ENCODE measurements at places on chromosomes 7 and 10.

DNA sequence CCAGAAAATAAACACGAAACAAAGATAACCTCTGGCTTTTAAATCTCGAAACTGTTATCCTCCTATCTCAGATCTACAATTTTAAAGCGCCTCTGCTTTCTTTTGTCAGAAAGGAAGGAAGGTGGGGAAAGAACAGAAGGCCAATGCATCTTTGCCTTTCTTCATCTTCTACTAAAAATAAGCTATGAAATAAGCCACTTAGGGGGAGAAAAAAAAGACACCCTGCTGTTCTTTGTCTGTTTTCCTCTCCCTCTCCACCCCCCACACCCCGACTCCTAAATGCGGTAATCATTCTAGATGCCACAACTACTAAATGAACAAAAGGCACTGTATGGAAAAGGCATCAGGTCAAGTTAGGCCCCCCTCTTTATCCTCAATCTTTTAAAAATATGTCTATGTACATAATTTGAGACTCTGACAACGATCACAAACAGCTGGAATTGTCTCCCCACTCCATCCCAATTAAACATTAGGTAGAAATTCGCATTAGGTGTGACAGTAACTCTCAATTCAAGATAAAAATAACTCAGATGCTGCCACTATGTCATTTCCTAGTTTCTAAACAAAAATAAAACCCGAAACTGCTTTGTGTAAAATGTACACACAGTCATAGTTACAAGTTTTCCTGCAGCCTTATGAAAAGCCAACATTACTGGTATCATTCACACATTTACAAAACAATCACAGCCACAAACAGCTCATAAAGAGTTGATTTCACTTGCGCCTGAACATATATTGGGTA lies 2.4 kb downstream of the UBE2H start:
- no peak for DNase-seq

DNA sequence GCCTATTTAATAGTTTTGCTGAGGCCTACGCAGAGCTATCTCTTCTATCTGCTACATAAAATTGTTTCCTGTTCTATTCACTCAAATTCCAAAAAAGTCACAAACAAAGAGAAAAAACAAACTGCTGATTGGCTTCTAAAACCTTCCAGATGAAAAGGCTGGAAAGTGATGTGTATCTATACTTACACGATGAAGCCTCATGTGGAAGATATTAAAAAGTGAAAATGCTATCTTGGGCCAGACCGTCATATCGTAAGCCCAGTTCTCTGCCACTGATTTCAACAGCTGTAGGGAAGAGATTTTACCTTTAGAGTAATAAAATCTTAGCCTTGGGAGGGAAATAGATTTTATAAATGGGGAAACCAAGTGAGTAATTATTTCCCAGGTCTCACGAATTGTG lies 394.8 kb downstream of the KIF20B start:
- DNase-seq = no peak

DNA sequence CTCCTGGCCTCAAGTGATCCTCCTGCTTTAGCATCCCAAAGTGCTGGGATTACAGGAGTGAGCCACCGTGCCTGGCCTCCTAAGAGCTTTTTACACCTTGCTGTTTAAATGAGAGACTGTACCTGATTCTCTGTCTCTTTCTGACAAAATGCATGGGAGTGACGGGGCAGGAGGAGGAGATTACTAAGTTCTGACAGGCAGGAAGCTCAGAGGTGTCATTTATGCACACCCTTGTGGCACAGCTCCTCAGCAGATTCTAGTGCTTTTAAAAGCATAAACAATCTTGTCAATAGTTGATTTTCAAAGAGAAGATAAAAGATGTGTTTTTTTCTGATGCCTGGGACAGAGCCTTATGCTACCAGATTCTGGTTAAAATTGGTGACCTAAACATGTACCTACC lies 39.7 kb upstream of the STEAP4 start:
- no peak for DNase-seq

DNA sequence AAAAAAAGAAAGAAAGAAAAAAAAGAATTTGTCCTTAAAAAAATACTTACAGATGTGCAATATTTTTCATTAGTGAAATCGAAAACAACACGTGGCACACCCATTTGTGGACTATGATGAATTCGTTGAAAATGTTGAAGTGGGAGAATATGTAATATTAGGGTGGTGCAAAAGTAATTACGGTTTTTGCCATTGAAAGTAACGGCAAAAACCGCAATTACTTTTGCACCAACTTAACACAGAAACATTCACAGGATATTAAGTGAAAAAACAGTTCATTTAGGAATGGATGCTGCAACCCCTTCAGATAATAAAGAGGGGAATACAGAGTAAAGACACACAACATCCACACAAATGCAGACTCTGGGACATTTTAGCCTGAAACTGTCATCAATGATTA lies 96.0 kb downstream of the CALN1 start:
- DNase-seq = no peak

DNA sequence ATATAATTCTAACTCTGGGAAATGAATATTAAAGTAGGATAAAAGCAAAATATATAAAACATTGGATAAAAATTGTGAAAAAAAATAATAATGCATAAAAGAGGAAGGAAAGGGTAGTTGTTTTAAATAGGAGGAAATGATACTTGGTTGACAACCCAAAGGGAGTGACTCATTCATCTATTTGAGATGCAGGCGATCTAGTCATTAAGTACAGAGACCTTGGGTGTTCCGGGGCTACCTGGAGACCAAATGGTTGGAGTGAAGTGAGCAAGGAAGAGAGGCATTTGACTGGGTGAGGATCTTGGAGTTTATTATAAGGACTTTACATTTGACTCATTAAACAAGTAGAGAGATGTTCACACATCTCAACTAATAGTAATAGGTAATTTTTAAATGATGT lies 111.0 kb downstream of the LRRTM3 start:
- DNase-seq = no peak

- DNase-seq = no peak
These were observed 140.3 kb downstream of the FOXP2 start for GRCh38 chr7:114554781-114555537.

DNA sequence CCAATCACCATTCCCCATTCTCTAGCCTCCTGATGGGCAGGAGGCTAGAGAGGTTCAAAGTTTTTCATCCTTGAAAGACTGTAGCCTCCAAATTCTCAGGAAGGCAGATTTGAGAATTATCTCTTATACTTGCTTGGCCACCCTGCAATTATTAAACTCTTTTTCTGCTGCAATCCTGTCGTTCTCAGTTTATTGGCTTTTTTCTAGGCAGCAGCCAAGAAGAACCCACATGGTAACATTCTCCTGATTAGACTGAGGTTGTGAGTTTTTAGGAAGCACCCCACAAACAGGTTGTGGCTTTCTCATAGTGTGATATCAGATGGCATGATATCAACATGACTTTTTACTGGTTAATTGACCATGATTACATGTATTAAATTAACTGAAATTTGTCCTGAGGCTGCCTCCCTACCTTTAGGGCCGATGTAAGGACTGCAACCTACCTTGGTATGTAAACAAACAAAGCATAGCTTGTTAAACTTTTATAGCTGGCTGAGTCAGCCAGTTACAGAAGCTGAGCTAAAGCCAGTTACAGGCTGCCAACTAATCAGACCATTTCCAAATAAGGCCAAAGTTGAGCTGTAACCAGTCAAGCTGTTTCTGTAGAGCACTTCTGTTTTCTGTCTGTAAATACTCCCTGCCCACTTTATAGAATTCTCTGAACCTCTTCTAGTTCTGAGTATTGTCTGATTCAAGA lies 3.2 kb upstream of the ZNF248 start:
- no peak for DNase-seq

DNA sequence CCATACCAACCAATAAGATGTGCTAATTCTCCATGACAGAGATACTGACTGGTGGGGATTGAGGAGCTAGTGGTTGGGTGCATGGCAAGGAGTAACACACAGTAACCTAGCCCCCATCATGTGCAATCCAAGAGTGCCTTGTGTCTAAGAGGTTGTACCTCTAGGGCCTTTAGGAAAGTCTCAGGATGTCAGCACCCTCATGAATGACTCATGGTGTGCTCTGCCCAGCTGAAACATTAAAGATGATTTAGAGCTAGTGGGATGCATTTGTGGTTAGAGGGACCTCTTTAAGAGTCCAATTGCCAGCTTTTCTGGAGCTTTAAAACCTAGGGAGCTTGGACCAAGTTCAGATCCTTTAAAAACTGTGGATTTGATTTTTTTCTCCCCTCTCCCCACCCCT lies 181.1 kb downstream of the HERPUD2 start:
- no peak for DNase-seq

GRCh38 chr7:134477954-134478353 lies 19.1 kb upstream of the AKR1B1 start:
- DNase-seq = no peak

GRCh38 chr10:48981310-48981907 lies 41.8 kb upstream of the LRRC18 start:
- no peak for DNase-seq

- no peak for DNase-seq
These were observed 105.6 kb downstream of the BUB3 start for GRCh38 chr10:123259791-123260190.

DNA sequence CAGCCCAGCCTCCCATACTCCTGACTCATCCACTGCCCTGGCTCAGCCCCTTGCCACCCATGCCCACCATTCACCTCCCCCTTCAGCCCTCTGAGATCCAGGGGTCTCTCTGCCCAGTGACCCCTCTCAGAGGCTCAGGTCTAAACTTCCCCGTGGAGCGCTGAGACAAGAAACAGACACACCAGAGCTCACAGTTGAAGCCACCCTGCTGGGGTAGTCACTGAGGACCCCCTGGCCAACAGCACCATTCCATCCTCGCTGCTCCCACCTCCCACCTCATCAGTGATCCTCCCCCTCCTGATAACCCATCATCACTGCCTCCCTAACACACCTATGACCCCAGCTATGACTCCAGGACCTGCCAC lies 100.7 kb downstream of the GRID1 start:
- DNase-seq = no peak

- DNase-seq = no peak
These were observed 100.1 kb upstream of the TMEM72 start for GRCh38 chr10:44811072-44811471.

- peak; percentile 41 for DNase-seq
These were observed 24.9 kb downstream of the NRBF2 start for GRCh38 chr10:63157845-63158624.

DNA sequence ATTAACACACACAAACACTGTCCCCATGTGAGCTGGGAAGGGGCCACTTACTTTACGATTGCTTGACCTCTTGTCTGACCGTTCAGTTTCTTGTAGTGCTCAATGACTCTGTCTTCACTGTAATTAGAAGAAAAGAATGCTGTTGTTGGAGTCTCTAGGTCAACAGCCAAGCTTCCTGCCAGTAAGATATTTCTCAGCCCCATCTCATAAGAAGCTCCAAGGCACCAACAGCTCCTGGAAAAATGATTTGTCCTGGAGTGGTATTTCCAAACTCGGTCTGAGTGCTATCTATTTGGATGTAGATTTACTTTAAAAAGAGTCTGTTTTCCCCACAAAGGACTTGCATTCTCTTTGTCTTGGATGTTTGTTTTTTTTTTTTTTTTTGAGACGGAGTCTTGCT lies 153.7 kb downstream of the PRPF18 start:
- DNase-seq = no peak

- no peak for DNase-seq
These were observed 23.6 kb downstream of the BMPER start for GRCh38 chr7:33928986-33929385.

GRCh38 chr7:156547884-156548561 lies 92.6 kb upstream of the RNF32 start:
- DNase-seq = no peak

GRCh38 chr7:120554960-120555571 lies 282.1 kb downstream of the KCND2 start:
- peak; percentile 14 for DNase-seq

DNA sequence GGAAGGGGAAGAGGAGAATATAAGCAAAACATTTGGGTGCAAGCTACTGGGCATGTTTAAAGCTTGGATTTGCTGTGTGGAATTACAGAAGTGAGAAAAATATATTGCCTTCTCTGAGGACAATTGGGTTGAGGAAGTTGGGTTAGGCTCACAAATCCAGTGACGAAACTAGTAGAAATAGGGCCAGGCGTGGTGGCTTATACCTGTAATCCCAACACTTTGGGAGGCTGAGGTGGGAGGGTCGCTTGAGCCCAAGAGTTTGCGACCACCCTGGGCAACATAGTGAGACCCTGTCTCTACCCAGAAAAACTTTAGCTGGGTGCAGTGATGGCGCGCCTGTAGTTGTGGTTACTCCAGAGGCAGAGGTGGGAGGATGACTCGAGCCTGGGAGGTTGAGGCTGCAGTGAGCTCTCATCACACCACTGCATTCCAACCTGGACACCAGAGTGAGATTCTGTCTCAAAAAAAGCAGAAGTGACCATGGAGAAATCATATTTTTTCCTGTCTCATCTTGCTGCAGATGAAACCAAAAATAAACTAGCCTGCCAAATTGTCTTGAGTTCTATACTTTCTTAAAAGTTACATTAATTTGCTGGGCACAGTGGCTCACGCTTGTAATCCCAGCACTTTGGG lies 22.4 kb downstream of the NRBF2 start:
- DNase-seq = no peak

DNA sequence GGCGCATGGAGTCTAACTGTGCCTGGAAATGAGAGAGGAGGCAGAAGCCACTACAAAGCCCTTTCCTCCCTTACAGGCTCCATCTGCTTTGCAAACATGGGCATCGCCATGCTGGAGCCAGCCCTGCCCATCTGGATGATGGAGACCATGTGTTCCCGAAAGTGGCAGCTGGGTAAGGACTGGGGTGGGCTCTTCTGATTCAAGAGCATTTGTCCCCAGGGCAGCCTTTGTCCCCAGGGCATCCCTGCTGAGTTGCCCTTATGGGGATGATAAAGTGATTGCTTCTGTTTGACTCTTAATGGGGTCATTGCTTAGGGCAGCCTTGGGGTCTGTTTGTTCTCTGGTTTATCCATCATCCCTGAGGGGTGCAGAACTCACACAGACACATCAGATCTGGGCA lies 16.8 kb downstream of the SLC18A2 start:
- no peak for DNase-seq

DNA sequence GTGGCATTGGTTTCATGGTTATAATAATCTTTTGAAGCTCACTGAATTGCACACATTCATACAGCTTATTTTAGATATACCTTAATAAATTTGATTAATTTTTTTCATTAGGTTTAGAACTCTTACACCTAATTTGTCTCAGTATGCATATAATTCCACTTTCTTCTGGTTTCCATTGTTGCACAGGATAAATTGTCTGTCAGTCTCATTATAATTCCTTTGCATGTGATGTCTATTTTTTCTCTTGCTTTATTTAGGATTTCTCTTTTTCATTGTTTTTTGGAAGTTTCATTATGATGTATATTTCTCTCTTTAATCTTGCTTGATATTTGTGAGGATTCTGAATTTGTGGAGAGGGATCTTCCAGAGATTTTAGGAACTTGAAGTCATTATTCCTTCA lies 84.7 kb downstream of the ARL5B start:
- DNase-seq = no peak

GRCh38 chr7:155191901-155192478 lies 105.7 kb upstream of the INSIG1 start:
- no peak for DNase-seq

DNA sequence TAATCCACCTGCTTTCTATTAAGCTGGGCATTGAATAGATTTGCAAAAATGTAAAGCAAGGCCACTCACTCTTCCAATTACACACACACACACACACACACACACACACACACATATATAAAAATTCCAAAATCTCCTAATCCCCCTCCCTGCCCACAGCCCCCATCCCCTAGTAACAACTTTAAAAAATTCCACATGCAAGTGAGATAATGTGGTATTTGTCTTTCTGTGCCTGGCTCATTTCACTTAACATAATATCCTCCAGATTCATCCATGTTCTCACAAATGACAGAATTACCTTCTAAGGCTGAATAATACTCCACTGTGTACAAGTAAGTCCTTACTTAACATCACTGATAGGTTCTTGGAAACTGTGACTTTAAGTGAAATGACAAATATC lies 24.2 kb downstream of the SH2D4B start:
- DNase-seq = no peak

- DNase-seq = no peak
These were observed 752 bp downstream of the THSD7A start for GRCh38 chr7:11831156-11831735.
